ENCODE measurements at places on chromosomes 2 and 18. TPM values are rescaled to one million over a fixed set of nuclear protein-coding genes. Genes with fewer than 3 reads are reported as not detected.

GPR39 gene
- 3.2 TPM for total RNA-seq

EGR4 gene
- total RNA-seq: not detected

LHCGR gene
- total RNA-seq: 5.6 TPM

SF3B1 gene
- total RNA-seq: 622 TPM

PROC gene
- 0.74 TPM for total RNA-seq

SERPINB13 gene
- 1.7 TPM for total RNA-seq

FSIP2 gene
- total RNA-seq: 13.9 TPM

PLEKHB2 gene
- 40.4 TPM for total RNA-seq

TMEM182 gene
- total RNA-seq: 28.0 TPM

SERPINB7 gene
- total RNA-seq: not detected

CENPA gene
- 6.1 TPM for total RNA-seq

APOB gene
- 0.32 TPM for total RNA-seq

RTP5 gene
- total RNA-seq: not detected

RAPGEF4 gene
- 22.9 TPM for total RNA-seq

DYNAP gene
- not detected for total RNA-seq

TFCP2L1 gene
- 1.2 TPM for total RNA-seq

CYBRD1 gene
- total RNA-seq: 223 TPM

AMER3 gene
- 0.42 TPM for total RNA-seq

VPS4B gene
- total RNA-seq: 67.8 TPM

NT5C1B gene
- not detected for total RNA-seq

COL4A4 gene
- 0.90 TPM for total RNA-seq

OR6B2 gene
- not detected for total RNA-seq

PPP4R3B gene
- 112 TPM for total RNA-seq

PLA2R1 gene
- total RNA-seq: 17.9 TPM

ARHGAP15 gene
- total RNA-seq: 107 TPM

NEU2 gene
- not detected for total RNA-seq

CTAGE1 gene
- total RNA-seq: not detected

NEB gene
- total RNA-seq: 79.5 TPM

CTDSP1 gene
- 66.2 TPM for total RNA-seq

SLC30A3 gene
- 0.53 TPM for total RNA-seq

CXCR1 gene
- total RNA-seq: 0.26 TPM

DNAJC5G gene
- total RNA-seq: 0.42 TPM

GCG gene
- total RNA-seq: not detected

GCA gene
- total RNA-seq: 22.3 TPM

CWC22 gene
- total RNA-seq: 31.0 TPM
